ENCODE measurements at places on chromosomes 2 and 18. TPM values are rescaled to one million over a fixed set of nuclear protein-coding genes. Genes with fewer than 3 reads are reported as not detected.

Gene ITGA6
- 83.5 TPM for total RNA-seq

Gene SAG
- total RNA-seq: not detected

Gene UBE2F
- 33.4 TPM for total RNA-seq

Gene DTNB
- 3.1 TPM for total RNA-seq

Gene LIMS3
- total RNA-seq: 1.6 TPM

Gene NEMP2
- 7.8 TPM for total RNA-seq

Gene IGFBP5
- total RNA-seq: 260 TPM

Gene TEKT4
- under 0.01 TPM for total RNA-seq

Gene SPR
- 4.2 TPM for total RNA-seq

Gene SEMA4F
- total RNA-seq: 1.6 TPM

Gene SPRED2
- 7.8 TPM for total RNA-seq

Gene OTOF
- total RNA-seq: 5.2 TPM

Gene ADD2
- 2.6 TPM for total RNA-seq

Gene MYCN
- 7.3 TPM for total RNA-seq

Gene KIF5C
- 1.0 TPM for total RNA-seq

Gene CEBPZ
- total RNA-seq: 17.2 TPM

Gene SERPINB13
- total RNA-seq: not detected

Gene CXCR2
- under 0.01 TPM for total RNA-seq

Gene UGP2
- 270 TPM for total RNA-seq

Gene REEP1
- 24.0 TPM for total RNA-seq

Gene MROH2A
- not detected for total RNA-seq

Gene SERPINE2
- 33.4 TPM for total RNA-seq

Data from skeletal muscle tissue (tissue), 5 donors.